ENCODE measurements at places on chromosomes 3 and 15. TPM values are rescaled to one million over a fixed set of nuclear protein-coding genes. Genes with fewer than 3 reads are reported as not detected.

Gene IGSF10
- total RNA-seq, result 0.51 TPM

Gene TF
- 3.9 TPM for total RNA-seq

Gene MKRN2OS
- not detected for total RNA-seq

Gene ALDH1A3
- 16.5 TPM for total RNA-seq

Gene CPA3
- not detected for total RNA-seq

Gene KBTBD12
- not detected for total RNA-seq

Gene GLCE
- total RNA-seq, result 17.5 TPM

Gene GOLGA6L10
- total RNA-seq, result 0.50 TPM

Gene CCR1
- not detected for total RNA-seq

Gene AHSG
- total RNA-seq, result 0.16 TPM

Gene TGM5
- total RNA-seq, result not detected

Gene LTF
- total RNA-seq, result not detected

Gene SPSB4
- total RNA-seq, result 0.14 TPM

Gene LRRN1
- not detected for total RNA-seq

Gene IL20RB
- 1.5 TPM for total RNA-seq

Gene IL5RA
- total RNA-seq, result not detected

Gene AMT
- 0.27 TPM for total RNA-seq

Gene SYNPR
- total RNA-seq, result not detected

Gene CFAP92
- total RNA-seq, result not detected

Gene TEX55
- total RNA-seq, result not detected

Gene SLC28A1
- not detected for total RNA-seq

Gene PCOLCE2
- 28.4 TPM for total RNA-seq
